ENCODE measurements at places on chromosomes 2 and 18. TPM values are rescaled to one million over a fixed set of nuclear protein-coding genes. Genes with fewer than 3 reads are reported as not detected.

GRCh38 chr2:219253753-219254589 is at the start of gene TUBA4A:
TUBA4A (minus strand) TSS chr2:219253918; CDS start chr2:219253858, 60 bp downstream.
- no peak within 1 kb of the TSS for H3K27ac ChIP-seq
- H3K4me3 ChIP-seq: peak within 1 kb of the TSS; percentile 88
- no peaks in the 10 kb centered on the region for H3K36me3 ChIP-seq
- H3K27me3 ChIP-seq: peaks cover 10% of the 10 kb centered on the region
- peak; percentile 68 for DNase-seq
- peaks cover 22% of the 10 kb centered on the region for H3K4me1 ChIP-seq

- peak; percentile 93 for DNase-seq
Measured at GRCh38 chr2:148876595-148877402, 1.8 kb downstream of the KIF5C start.

DNA sequence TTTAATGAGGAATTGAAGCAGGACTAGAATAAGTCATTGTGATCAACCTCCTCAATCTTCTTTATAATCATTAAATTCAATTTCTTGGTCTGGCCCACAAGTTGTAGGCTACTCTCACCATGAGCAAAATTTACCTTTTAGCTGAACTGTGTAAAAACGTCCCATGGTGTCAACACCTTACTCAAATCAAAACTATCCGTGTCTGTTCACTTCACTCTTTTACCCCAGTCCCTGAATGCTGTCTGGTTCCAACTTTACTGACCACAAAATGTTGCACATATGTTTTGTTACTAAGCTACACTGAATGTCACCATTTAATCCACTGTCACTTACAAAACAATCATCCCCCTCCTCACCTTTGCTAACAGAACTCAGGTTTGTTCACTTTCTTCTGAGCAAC is 951.6 kb upstream of the SLC39A10 start:
- no peaks in the 10 kb centered on the region for H3K36me3 ChIP-seq
- H3K27me3 ChIP-seq: no peaks in the 10 kb centered on the region
- H3K4me3 ChIP-seq: no peak overlapping the region
- no peaks in the 10 kb centered on the region for H3K4me1 ChIP-seq

The LHCGR gene
- total RNA-seq: not detected

The BBS5 gene
- 3.3 TPM for total RNA-seq
